ENCODE measurements at places on chromosomes 7 and 10.

- DNase-seq = no peak
These were observed 3.2 kb downstream of the OPN4 start for GRCh38 chr10:86657396-86658011.

GRCh38 chr10:131149111-131149510, 162.4 kb downstream of the TCERG1L start:
- DNase-seq = no peak

DNA sequence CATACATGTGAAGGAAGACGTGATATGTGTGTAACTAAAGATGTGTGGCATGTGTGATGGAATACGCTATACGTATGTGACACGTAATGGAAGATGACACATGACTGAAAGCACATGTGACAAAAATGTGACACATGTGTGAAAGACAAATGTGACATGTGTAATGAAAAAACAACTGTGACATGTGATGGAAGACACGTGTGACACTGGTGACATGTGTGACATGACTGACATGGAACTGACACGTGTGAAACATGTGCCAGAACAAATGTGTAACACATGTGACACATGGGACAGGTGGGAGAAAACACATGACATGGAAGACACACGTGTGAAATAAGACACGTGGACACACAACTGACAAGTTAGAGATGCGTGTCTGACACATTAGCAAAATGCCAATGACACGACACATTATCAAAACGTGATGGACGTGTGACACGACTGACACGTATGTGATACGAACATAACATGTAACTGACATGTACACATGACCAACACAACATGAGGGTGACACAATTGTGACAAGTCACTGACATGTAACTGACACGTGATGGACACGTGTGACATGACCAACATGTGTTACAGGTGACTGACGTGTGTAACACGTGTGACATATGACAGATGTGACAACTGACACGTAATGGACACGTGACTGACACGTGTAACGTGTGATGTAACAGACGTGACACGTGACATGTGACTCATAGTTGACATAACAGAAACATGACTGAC, 24.4 kb downstream of the CRPPA start:
- no peak for DNase-seq

- DNase-seq = no peak
These were observed 205.3 kb upstream of the HABP2 start for GRCh38 chr10:113347508-113347907.

- no peak for DNase-seq
These were observed 2.9 kb upstream of the RRP12 start for GRCh38 chr10:97404044-97404443.

DNA sequence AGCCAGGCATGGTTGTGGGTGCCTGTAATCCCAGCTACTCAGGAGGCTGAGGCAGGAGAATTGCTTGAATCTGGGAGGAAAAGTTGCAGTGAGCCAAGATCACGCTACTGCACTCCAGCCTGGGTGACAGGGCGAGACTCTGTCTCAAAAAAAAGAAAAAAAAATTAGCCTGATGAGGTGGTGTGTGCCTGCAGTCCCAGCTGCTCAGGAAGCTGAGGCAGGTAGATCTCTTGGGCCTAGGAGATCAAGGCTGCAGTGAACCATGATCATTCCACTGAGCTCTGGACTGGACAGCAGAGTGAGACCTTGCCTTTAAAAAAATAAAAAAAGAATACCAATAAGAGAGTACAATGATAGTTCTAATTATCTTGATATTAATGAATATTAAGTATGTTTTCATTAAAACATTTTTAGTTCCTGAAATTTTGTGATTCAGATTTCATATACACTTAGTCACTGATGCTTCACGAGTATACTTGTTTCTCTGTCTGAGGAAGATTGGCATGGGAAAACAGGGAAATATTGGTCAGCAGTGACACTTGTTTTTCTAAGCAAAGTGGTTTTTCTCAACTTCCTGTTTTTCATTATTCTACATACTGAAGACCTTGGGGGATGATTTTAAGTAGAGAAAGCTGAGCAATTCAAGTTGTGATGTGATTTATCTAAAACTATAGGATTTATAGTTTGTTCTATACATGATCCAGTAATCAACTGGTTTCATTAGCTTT, 76.8 kb downstream of the ADK start:
- DNase-seq = no peak

DNA sequence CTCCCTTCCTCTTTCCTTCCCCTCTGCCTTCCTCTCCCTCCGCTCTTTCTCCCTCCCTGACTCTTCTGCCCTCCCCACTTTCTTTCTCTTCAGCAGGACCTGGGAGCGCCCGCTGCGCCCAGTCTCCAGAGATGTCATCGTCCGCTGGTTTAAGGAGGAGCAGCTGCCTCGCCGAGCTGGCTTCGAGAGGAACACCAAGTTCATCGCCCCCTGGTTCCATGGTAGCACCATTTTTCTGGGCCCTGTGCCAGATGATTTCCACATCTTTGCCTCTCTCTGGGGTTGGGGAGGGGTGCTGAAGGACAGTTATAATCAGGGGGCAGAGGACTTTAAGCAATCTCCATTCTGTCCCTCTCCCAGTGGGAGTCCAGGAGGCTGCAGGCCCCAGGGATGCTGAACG, 71.6 kb downstream of the SH2D4B start:
- no peak for DNase-seq

- DNase-seq = no peak
These were observed 132.7 kb upstream of the CDK6 start for GRCh38 chr7:92969061-92969460.

- DNase-seq = no peak
These were observed 161.3 kb upstream of the AUTS2 start for GRCh38 chr7:69436946-69437345.

- DNase-seq = no peak
These were observed 343.1 kb upstream of the KCND2 start for GRCh38 chr7:119929891-119930290.

DNA sequence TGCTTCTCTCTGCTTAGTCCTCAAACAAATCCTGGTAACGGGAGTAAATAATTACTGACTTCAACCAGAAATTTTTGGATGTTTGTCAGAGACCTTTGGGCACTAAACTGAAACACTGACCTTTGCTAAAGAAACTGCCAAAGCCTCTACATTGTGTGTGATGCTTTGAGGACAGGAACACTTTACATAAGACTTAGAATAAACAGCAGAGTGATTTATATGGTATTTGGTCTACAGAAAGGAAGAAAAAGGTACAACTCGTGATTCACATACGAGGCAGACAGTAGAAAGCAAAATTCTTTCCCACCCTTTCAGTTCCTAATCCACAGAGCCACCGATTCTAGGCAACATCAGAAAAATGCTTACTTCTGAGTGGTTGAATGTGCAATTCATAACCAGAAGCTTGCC, 59.8 kb downstream of the SLC16A12 start:
- DNase-seq = no peak

- DNase-seq = no peak
These were observed 88.1 kb upstream of the FAM204A start for GRCh38 chr10:118430190-118430589.

- DNase-seq = no peak
These were observed 227.2 kb upstream of the FAM3C start for GRCh38 chr7:121623130-121623872.

GRCh38 chr7:73985737-73986141, 42.2 kb upstream of the ELN start:
- DNase-seq = no peak

DNA sequence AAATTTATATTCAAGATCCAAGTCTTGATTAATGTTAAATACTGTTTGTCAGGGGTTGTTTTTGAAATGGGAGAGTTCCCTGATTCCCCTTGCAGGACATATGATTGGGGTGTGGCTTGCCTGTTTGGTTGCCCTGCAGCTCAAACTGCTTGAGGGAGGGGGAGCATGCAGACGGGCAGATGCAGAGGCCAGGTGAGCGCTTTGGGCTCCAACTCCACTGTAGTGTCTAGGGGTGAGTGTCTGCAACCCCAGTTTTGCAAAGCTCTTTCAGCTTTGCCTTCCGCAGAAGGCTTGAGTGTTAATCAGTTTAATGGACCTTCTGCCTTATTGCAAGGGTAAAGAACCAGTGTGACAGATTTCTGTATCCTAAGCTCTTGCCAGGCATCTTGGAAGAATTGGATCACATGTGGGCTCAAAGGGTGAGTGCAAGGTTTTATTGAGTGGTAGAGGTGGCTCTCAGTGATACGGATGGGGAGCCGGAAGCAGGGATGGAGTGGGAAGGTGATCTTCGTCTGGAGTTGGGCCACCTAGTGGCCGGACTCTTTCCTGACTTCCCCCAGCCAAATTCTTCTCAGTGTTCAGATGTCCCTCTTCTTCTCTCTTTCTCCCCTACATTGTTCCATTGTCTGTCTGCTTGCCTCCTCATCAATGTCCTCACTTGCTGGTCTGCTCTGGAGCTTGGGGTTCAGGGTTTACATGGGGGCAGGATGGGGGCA, 479.7 kb downstream of the ATRNL1 start:
- no peak for DNase-seq
